Activated CD8-positive, alpha-beta T cell treated with anti-CD3 and anti-CD28 coated beads for 36 hours (primary cell): ENCODE measurements at places on chromosomes 1 and 21.

- peak overlapping the region; percentile 100 for H3K27ac ChIP-seq
- H3K36me3 ChIP-seq = peaks cover 90% of the 10 kb centered on the region
- peaks cover 95% of the 10 kb centered on the region for H3K4me1 ChIP-seq
- no peaks in the 10 kb centered on the region for H3K27me3 ChIP-seq
- peak; percentile 98 for DNase-seq
Measured at GRCh38 chr1:206579747-206580437, 32.4 kb downstream of the EIF2D start.

DNA sequence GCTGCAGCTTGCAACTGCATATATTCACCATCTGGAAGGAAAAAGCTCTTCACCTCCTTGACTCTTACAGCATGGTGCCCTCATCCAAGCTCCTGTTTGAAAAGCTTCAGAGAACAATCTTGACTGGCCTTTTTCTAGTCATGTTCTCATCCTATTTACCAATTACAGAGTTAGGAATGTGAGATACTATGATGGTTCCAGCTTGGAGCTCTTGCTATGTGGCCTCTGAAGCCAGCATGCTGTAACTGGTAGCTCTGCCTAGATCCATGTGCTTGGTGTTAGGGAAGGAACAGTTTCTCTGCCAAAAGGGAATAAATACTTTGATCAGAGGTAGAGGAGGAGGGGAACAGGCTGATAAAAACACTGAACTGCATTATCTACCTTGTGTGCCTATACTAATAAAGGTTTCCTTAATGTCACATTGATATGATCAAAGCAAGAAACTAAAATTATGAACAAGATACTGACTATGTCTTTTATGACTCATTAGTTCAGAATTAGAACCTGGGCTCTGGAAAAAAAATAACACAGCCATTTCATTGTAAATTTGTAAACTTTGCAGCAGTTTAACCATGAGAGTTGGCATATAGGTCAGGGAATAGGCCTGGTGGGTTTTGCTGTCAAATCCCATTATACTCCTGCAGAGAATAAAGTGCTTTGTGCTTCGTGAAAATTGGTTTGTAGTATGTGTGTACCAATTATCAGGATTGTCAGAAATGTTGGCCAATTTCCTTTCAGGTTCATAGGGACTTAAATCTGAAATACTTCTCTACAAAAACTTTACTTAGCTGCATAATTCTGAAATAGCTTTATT lies 92.7 kb downstream of the LEPR start:
- H3K27ac ChIP-seq = no peak overlapping the region
- H3K27me3 ChIP-seq = no peaks in the 10 kb centered on the region
- no peaks in the 10 kb centered on the region for H3K36me3 ChIP-seq
- DNase-seq = no peak

DNA sequence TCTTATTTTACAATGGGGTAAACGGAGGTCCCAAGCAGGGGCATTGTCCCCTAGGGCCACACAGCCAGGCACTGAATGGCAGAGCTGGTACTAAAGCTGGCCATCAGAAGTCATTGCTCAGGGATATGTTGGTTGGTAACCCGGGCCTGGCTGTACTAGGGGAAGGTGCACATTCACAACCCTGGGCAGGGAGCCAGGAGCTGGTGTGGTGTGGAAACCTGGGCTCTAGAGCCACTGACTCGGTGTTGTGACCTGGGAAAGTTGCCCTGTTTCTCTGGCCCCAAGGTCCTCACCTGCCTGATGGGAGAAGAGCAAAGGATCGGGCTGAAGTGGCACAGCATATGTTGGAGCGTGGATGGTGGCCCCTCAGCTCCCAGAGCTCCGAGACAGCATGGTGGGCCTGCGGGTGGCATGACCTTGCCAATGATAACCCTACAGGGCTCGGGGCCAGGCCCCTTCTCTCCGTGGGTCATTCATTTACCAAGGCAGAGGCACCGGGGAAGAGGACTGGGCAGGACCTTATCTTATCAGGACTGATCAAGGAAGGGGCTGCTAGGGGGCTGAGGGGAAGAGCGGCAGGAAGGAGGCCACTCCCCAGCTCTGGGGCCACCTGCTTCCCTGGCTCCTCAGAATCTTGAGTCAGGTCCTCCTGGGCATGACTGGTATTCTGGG lies 274.1 kb downstream of the TRABD2B start:
- peaks cover 38% of the 10 kb centered on the region for H3K27me3 ChIP-seq
- no peak overlapping the region for H3K27ac ChIP-seq
- H3K4me3 ChIP-seq = no peak overlapping the region

DNA sequence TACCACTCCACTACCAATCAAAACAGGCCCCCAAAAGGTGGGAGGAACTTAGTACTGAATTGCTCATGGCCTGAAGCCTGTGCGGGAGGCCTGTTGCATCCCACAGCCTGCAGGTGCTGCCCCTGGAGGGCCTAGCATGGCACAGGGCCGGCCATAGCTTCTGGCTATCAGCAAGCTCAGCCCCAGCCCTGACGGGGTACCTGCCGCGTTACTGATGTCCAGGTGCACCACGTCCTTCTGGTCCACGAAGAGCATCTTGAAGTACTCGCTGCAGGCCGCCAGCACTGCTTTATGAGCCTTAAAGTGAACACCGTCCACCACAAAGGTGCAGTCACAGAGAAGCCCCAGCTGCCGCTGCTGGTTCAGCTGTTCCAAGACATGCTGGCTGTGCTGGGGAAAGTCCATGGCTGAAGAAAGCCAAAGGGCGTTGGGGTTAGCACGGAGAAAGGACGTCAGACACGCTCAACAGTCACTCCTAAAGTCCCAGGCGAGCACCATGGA lies 27.8 kb downstream of the ZBTB17 start:
- H3K27me3 ChIP-seq = no peaks in the 10 kb centered on the region
- peak; percentile 47 for DNase-seq
- peak overlapping the region; percentile 98 for H3K27ac ChIP-seq

DNA sequence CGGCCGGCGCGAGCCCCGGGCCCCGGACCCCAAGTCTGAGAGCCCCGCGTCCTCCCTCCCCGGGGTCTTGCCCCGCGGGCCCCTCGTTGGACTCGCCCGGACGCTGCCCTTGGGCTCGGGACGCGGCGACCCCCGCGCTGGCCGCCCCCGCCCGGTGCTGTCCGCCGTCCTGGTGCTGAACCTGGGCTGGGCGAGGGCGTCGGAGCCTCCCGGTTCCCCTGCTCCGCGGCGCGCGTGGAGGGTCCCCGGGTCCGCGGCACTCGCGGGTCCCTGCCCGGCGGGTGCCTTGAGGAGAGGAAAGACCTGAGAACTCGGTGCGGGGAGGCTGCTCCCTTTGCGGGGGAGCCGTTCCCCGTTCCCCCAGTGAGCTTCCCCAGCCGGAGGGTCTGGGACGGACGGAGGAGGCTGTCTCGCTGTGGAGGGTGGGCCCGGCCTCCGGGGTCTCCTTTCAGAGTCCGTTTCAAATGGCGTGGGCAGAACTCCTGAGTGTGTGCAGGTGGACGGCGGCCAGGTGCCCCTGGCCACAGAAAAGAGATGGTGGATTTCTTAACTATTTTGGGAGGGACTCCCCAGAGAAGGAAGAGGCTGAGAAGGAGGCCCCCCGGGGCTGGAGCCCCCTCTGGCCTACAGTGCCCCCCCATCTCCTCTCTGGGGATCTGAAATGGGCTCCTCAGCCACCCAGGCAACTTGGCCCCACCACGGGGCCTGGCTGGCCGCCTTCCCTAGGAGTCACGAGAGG lies 595 bp downstream of the GABRD start:
- peaks cover 2% of the 10 kb centered on the region for H3K4me1 ChIP-seq
- DNase-seq = no peak
- H3K4me3 ChIP-seq = no peak overlapping the region
- H3K36me3 ChIP-seq = no peaks in the 10 kb centered on the region
- peaks cover 51% of the 10 kb centered on the region for H3K27me3 ChIP-seq

- H3K27ac ChIP-seq = peak overlapping the region; percentile 17
- H3K4me3 ChIP-seq = peak overlapping the region; percentile 69
- H3K36me3 ChIP-seq = no peaks in the 10 kb centered on the region
- peaks cover 15% of the 10 kb centered on the region for H3K4me1 ChIP-seq
Measured at GRCh38 chr21:36428761-36429432, 43.7 kb downstream of the CHAF1B start.
